ENCODE measurements at places on chromosomes 12 and 14. TPM values are rescaled to one million over a fixed set of nuclear protein-coding genes. Genes with fewer than 3 reads are reported as not detected.

Gene ACSM4
- total RNA-seq, result not detected

Gene GPR135
- total RNA-seq, result 0.79 TPM

Gene PTPRB
- total RNA-seq, result 3.4 TPM

Gene PAX9
- total RNA-seq, result 2.2 TPM

- no peak for DNase-seq
Measured at GRCh38 chr14:58659846-58660245, 22.1 kb downstream of the DACT1 start.

DNA sequence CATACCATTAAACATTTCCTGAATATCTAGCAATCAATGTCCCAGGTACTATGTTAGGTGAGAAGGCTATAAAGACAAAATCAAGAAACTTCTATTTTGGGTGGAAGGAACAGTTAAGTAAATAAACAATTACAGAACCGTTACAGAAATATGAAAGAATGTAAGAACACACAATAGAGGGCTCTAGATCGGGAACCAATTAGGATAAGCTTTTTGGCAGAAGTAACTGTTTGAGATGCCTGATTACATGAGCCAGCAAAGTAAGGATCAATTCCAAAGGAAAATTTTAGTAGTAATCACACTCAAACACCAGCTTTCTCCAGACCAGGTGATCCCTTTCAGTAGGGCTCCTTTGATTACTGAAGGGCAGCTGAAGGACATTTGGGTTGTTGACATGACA is 33.9 kb downstream of the PPP1R12A start:
- no peak for DNase-seq

GRCh38 chr12:52815161-52815560 is 1.2 kb upstream of the KRT4 start:
- no peak for DNase-seq

- DNase-seq, result no peak
Measured at GRCh38 chr12:28463396-28463795, 273.1 kb downstream of the CCDC91 start.

DNA sequence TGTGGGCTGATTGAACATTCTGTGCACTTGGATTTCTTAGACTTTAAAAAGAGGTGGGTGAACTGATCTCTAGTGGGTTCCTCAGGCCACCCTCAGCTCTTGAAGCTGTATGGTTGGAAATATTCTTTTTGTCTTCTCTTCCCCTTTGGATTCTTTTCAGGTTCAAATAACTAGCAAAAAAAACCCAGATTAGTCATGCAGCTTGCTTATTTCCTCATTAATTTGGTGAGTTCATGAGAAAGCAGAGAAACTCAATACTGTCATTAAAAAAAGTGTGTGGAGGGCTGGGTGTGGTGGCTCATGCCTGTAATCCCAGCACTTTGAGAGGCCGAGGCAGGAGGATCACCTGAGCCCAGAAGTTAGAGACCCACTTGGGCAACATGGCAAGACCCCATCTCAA is 183.4 kb downstream of the ESR2 start:
- DNase-seq, result peak; percentile 45

DNA sequence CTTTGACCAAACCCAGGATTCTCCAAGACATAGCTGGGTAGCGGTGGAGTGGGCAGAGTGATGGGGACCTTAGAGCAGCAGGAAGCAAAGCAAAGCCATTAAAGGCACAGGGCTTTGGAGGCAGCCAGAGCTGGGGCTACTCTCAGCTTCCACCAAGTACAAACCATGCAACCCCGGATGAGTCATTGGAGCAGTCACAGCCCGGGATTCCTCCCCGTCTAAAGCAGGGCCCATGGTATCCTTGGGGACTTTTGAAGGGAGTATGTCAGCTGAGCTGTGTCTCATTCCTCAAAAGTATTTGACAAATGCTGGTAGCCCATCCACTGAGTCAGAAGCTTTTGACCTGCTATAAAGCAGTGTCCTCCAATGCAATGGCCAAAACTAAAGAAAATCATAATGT is 9.7 kb upstream of the IFI27 start:
- peak; percentile 80 for DNase-seq

DNA sequence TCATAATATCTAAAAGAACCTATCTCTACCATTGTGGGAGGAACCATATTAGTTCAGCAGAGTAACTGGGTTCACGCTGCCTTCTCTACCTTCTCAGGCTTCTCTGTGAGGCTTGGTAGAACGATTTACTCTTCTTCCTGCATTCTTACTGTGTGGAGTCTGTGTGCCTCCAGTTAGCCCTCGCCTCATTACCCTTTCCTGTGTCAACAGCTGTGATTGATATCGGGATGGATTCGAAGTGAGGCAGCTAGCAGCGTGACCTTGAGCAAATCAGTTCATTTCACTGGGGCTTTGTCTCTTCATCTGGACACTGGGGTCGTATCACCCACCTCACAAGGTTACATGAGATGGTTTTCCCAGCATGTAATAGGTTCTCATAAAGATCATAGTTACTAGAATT is 4.6 kb upstream of the VRK1 start:
- DNase-seq, result no peak

DNA sequence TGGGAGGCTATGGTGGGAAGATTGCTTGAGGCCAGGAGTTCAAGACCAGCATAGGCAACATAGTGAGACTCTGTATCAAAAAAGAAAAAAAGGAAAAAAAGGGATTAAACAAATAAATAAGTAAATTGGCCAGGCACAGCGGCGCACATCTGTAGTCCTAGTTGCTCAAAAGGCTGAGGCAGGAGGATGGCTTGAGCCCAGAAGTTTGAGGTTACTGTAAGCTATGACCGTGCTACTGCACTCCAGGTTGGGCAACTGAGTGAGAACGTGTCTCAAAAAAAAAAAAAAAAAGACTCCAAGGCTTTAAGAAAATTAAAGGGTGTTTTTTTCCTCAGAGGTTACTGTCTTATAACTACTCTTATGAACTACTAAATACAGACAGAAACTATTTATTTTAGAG is 11.7 kb downstream of the BEST3 start:
- no peak for DNase-seq

GRCh38 chr12:114004402-114004801 is 38.3 kb upstream of the RBM19 start:
- DNase-seq, result no peak

GRCh38 chr14:38611928-38612327 is 356.0 kb upstream of the CLEC14A start:
- DNase-seq, result no peak

DNA sequence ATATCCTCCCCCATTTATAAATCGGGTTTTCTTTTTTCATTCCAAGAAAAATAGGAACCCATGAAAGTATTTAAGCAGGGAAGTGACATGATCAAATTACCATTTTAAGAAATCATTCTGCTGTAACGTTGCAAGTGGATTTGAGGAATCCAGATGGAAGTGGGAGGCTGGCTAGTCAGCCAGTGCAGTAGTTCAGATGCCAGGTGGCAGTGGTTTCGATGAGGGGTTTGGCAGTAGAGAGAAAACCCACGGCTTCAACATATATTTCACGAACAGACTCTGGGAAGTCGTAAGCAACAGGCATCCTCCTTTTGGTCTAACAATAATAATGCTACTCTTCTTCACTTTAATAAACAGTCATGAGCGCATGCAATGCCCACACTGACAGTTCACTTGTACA is 25.0 kb downstream of the PDZRN4 start:
- DNase-seq, result no peak

DNA sequence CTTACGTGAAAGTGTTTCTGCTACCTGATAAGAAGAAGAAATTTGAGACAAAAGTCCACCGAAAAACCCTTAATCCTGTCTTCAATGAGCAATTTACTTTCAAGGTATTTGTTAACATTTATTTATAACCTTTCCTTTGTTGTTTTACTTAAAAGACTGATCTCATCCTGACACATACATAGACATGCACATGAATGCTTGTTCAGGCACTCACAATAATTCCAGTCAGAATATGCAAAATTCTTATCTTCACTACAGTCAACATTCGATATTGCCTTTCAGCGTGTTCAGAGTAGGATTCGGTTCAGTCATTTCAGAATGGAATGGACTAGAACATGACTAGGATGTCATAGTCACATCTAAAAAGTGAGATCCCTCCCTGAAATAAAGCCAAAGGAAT is 394.6 kb downstream of the PAWR start:
- no peak for DNase-seq

DNA sequence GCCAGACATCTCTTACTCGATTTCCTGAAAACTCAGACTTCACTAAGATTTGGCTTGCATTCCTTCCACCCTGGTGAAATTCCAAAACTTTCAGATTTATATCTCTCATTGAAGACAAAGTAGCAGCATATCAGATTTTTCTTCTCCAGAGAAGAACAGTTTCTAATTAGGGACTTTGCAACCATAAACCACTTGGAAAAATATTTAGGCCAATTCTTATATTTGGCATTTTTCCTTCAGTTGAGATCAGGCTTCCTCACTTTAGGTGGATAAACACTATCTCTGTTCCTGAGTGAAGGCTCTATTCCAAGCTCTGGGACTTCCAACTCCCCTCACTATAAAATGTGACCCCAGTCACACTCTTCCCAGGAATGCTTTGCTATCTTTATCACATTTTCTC is 1434.3 kb upstream of the FLRT2 start:
- no peak for DNase-seq

DNA sequence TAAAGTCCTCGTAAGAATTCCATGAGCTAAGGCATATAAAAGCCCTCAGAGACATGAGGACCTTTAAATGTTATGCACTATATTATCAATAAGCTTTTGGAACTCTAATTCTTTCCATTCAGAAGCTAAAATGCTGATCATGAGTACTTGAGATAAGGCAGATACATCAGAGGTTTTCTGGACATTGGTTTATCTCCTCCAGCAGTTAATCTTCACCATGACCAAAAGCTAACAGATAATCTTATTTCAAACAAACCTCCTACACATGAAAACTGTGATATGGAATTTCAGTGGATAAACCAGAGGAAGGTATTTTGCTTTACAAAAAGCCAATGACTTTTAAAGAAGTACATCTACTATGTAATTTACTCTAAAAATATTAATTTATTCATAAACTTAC is 97.9 kb upstream of the BBS10 start:
- no peak for DNase-seq

GRCh38 chr12:92762773-92763172 is 60.0 kb downstream of the PLEKHG7 start:
- DNase-seq, result no peak

- DNase-seq, result peak; percentile 71
Measured at GRCh38 chr12:90978117-90978770, 23.3 kb upstream of the CCER1 start.

GRCh38 chr14:83912032-83912642 is 1617.8 kb upstream of the FLRT2 start:
- no peak for DNase-seq

GRCh38 chr12:109695416-109695815 is 18.2 kb upstream of the FAM222A start:
- no peak for DNase-seq

- peak; percentile 90 for DNase-seq
Measured at GRCh38 chr14:92501891-92502351, 11.7 kb upstream of the RIN3 start.

DNA sequence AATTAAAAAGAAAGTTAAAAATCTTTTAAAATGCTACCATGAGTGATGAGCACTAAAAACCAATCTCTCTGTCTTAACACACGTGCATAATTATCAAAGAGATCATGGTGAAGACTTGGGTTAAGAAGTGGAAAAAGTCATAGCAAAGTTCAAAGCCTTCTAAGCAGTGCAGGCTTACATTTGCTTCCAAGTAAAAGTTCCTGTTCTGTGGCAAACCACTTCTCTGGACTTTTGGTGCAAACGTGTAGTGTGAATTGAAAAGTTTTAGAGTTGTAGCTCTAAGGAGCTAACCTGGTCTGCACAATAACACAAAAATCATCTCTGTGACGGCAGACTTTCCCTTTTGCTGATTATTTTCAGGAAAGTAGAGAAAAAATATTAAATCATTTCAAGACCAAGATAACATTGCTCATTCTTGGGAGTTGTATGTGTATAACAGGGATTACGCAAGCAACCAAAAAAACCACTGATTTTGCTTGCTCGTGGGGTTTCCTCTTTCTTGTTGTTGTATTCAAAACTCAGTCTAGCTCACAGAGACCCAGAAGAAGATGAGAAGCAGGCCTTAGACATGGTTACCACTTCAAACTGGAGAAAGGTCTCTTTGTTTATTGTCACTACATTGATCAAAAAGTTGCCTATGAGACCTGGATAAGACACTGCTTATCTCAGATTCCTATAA is 2.3 kb upstream of the GLIPR1 start:
- no peak for DNase-seq

DNA sequence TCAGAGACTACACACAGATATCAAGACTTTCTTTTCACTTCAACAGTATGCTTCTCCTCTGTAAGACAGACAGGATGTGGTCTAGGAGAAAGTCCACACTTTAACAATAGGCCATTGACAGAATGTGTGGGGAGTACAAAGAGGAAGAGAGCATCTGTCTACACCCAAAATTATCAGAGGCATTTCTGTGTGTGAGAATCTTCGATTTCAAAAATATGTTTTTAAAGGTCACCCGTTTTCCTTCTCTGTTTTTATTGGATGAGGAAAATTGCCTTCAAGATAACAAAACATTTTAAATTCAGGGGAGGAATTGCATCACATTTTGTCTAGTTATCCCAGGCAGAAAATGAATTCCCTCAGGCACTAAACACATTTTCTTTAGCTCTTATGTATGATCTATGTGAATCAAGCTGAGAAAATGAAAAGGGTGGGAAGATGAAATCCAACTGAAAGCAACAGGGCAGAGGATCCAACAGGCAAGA is 16.4 kb downstream of the NAV3 start:
- peak; percentile 20 for DNase-seq

GRCh38 chr12:65875640-65876071 is 51.4 kb downstream of the HMGA2 start:
- peak; percentile 61 for DNase-seq

GRCh38 chr12:102454808-102455760 is 25.3 kb downstream of the IGF1 start:
- no peak for DNase-seq

- no peak for DNase-seq
Measured at GRCh38 chr12:27771481-27772327, 8.3 kb upstream of the KLHL42 start.

DNA sequence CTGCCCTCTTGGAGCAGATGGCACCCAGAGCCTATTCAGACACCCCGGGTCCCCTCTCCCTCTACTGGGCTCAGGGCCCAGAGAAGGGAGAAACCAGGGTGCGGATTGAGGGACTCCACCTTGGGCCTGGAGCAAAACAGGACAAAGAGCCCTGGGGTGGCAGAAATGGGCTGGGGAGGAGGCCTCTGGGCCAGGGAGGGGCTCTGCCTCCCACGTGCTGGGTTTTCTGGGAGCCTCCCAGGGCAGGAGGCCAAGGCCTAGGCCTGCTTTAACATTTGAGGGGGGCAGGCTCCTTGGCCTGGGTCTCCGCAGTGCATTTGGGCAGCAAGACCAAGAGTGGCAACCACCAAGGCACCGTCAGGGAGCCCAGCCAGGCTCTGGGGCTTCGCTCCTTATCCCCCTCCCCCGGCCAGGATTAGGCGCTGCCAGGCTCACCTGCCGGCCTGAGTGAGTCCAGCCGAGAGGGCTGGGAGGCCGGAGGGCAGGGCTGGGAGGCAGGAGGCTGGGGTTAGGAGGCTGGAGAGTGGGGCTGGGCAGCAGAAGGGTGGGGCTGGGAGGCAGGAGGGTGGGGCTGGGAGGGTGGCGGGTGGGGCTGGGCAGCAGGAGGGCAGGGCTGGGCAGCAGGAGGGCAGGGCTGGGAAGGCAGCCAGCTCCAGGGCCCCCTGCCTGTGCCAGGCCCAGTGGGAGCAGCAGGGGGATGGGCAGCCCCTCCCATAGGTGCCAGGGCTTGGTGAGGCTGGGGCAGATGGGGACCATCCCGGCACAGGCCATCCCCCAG is 101.8 kb upstream of the EIF5 start:
- DNase-seq, result no peak

- DNase-seq, result peak; percentile 86
Measured at GRCh38 chr12:63915105-63915800, 70.8 kb downstream of the SRGAP1 start.

All from M059J (cell line).